Fibroblast of pulmonary artery (primary cell): ENCODE measurements at places on chromosomes 1 and 21.

- peak; percentile 9 for DNase-seq
Observed at GRCh38 chr1:60245324-60245723, 171.8 kb upstream of the C1orf87 start.

DNA sequence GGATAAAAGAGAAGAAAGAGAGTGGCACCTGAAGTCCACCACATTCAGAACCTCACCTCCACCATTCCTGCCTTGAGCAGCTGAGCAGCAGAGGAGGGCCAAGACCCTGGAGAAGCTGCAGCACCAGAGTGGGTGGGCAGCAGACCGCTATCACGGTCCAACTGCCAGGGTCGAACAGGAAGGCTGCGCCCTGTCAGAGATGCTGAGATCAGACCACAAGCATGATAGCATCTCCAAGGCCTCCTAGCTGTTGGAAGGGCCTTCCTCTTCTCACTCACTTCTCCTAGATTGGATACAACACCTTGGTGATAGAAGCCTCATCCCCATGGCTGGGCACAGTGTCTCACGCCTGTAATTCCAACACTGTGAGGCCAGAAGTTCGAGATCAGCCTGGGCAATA, 12.1 kb upstream of the SLC45A3 start:
- no peak for DNase-seq

DNA sequence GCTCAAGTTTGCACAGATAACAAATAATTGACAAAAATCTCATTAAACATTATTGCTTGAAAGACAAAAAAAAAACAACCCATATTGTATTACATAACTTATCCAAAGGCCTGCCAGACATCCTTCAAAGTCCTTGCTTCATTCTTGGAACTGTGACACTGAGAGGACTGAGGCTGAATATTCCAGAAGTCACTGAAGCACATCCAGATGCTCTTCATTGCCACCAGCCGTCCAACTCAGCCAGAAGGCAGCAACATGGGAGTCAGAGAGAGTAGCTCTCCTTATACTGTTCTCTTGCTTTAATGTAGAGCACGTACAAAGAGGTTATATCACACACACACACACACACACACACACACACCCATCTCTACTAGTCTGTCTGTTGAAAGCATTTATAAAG, 755.0 kb downstream of the LTN1 start:
- DNase-seq = no peak

DNA sequence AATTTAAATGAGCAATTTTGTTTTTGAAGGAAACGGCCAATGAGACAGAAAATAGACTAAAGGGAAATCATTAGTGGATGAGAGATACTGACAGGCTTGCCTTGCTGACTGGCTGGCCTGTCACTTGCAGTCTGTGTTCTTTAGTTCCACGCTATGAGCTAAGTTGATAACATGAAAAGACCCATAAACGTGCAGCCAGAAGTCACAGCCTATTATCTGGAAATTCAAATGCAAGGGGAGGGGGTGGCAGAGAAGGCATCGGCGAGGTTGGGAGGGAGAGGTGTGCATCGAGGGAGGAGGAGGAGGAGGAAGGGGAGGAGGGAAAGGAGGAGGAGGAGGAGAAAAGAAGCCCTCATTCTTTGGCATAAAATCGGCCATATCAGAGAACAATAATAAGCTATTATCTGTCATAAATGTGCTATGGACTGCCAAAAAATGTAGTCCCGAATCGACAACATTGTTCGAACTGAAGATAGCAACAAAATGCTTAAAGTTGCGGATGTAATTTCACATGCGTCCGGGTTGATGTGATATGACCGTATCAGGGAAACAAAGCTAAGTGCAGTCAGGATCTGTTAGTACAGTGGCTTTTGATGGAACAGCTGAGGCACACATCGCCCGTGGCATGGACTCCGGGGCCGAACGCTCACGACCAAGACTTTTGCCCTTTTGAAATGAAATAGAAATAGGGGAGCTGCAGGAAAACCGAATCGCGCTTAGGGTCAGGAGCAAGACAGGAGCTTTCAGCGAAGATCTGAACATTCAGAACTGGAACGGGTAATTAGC, 11.6 kb upstream of the BARHL2 start:
- no peak for DNase-seq

DNA sequence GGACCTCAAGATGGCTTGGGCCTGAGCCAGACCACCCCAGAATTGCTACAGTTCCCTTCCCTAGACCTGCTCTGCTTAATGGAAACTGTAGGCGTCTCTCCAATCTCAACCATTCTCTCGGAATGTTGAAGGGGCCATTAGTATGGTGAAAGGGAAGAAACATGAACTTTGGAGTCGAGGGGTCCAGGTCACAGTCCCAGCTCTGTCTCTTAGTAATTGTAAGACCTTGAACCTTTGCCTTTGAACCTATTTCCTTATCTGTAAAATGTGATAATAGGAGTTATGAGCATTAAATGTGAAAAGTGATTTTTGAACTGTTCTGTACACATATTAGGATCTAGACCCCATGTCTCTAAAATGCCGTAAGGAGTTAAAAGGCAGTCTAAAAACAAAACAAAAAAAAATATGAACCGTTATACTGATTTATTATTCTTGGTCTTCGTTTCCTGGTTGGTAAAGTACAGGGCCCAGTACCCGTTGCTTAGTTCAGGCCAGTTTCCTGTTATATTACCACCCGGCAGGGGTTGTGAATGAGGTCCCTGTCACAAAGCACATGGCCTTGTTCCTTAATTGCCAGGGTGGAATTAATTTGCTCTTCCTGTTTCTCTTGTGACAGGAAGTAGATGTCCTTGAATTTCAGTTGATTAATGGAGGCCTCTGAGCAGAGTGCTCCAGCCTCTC, 42.3 kb downstream of the TCEANC2 start:
- DNase-seq = no peak

DNA sequence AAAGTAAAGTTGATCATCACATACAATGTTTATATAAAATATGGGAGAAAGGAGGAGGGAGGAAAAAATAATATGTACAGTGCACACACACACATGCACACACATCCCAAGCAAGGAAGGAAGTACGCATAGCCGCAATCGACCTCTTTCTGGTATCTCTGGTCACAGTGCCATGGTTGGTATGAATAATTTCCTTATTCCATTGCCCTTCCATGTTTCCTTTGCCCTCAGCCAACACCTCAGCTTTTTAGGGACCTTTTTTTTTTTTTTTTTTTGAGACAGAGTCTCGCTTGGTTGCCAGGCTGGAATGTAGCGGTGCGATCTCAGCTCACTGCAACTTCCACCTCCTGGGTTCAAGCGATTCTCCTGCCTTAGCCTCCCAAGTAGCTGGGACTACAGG, 20.6 kb downstream of the CITED4 start:
- DNase-seq = no peak

DNA sequence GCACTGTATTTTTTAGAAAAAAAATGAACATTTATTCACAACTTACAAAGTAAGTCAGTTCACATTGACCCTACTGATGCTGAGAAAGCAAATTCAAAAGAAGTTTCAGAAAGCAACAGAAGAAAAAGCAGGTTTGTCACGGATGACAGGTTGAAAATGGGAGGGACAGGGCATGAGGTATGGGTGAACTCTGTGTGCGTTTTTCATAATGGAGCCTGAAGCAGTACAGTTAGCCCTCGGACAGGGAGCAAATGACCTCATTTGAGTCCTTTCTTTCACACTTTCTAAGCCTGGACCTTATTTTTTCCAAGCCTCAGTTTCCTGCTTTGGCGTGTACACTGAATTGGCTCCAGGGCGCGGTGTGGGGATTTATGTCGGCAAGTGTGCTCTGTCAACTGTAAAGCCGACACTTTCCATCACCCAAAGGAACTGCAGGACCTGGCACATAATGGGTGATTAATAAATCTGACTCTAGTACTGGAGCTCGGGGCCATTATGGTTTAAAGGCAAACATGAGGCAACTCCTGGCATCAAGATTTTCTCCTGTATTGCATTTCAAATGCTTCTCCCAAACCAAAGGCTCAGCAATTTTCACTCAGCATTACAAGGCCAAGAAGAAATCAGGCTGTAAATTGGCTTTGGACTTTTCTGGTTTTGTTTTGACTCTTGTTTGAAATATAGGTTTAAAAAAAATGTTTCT, 345.5 kb upstream of the DUSP10 start:
- no peak for DNase-seq

DNA sequence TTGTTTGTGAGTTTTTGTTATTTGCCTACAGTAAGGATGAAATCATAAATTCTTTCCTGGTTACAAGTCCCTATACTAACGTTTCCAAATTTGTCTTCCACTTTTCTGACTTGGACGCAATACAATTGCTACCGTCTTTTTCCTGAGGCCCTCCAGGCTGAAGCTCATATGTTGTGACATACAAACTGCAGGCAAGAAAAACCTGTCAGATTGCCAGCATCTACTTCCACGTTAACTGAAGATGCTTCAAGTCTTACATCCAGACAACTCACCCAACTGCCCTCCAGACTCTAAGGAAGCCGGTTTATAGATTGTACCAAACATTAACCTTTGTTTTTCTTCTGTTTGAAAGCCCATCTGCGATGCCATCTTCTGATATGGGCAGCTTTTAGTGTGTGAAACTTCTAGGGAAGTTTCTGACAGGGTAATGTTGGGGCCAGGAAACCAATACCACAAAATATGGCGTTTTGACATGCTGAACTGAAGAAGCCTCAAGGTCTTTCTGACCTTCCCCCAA, 21.4 kb upstream of the RNF11 start:
- DNase-seq = peak; percentile 92

GRCh38 chr1:227273557-227273956, 44.7 kb downstream of the CDC42BPA start:
- DNase-seq = peak; percentile 49

GRCh38 chr1:233240829-233241682, 54.5 kb downstream of the PCNX2 start:
- peak; percentile 73 for DNase-seq

DNA sequence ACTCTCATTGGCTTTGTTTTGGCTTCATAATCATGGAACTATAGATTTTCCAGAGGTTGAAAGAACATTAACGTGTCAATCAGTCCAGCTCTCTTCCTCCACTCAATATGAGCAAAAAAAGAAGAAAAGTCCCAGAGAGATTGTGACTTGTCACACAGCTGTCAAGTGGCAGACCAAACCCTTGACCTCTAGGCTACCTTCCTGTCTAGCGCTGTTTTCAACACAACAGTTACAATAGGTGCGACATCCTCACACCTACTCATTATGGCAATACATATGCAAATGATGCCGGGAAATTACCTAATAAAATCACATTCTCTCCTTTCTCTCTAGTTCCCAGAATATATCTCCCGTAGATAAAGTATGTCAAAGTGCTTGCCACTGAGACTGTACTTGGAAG, 1.1 kb downstream of the WARS2 start:
- DNase-seq = no peak

DNA sequence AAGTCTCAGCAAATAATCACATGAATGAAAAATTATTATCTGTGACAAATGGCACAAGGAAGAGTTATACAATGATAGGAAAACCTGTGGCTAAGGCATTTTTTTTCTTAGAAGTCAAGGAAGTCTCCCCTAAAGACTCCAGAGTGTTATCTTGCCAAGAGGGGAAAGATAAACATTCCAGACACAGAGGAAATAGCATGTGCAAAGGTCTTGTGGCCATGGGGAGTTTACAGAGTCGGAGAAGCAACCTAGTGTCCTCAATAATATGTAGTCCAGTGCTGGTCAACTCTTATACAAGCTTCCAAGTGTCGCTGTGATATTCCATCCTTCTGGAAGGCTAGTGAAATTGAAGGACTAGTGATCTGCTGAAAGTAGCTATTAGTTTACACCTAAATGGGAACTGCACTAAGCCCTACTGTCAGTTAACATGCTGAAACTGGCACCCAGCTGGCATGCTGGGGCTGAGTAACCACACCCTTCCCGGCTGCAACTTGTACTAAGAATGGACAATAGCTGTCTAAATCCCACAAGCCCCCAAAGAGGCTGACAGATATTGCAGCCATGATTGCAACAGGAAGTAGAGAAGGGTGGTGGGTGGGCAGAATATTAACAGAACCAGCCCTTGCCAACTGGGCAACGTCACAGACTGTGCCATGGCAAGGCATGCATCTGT, 11.5 kb upstream of the ATP1B1 start:
- no peak for DNase-seq

DNA sequence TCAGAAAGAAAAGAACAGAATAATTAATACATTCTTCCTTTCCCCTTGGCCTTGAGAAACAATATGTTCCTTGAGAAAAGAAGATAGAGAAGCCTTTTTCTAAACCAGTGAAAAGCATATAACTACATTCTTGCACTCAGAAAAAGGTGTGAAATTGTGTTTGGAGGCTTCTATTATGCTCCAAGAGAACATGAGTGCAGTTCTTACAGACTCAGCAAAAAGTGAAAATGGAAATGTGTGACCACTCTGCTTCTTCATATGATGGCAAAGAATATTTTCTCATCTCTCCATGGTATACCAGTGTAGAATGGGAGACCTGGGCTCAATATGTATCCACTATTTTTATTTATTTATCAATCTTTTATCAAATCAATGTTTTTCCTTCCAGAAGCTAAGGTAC, 43.2 kb downstream of the ALG14 start:
- DNase-seq = no peak

DNA sequence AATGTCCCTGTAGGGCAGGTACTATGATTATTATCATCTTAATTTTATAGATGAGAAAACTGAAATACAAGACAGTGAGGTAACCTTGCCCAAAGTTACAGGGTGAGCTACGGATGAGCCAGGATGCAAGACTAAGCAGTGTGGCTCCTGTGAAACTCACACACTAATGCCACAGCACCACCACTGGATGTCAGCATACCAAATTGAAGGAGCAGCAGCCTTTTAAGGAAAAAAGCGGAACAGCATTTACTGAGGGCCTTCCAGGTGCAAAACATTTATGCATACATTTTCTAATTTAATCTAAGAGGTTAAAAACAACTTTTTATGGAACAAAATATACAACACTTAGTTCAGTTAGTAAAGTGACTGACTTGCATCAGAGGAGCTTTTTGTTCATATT, 41.7 kb downstream of the SEC16B start:
- no peak for DNase-seq

DNA sequence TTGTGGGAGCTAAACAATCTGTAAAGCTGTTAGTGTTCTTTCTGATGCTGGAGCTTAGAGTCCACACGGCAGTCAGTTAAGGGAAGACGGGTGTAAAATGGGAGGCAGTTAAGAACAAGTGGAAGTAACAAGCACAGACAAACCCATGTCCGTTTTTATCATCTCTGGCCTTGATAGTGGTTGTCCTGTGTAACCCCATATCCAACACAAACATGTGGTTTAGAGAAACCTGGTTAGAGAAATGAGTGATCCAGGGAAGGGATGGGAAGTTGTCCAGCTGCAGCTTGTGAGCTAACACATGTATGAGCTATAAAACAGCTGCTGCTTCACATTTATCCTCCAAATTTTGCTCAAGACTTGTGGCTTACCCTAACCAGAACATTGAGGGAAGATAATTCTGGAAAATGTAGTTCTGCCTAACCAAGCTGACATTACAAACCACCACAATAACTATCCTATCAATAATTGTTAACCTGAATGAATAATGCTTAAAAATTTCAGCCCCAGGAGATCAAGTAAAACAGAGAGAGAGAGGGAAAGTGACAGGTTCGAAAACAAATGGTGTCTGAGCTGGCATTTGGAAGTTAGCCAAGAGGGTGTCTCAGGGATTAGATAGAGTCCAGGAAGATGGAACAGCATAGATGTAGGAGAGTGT, 10.6 kb upstream of the C1orf162 start:
- DNase-seq = peak; percentile 38

- DNase-seq = no peak
Observed at GRCh38 chr1:229199261-229200243, 71.4 kb upstream of the RAB4A start.
